Fibroblast of gingiva (primary cell): ENCODE measurements at places on chromosomes 3 and 15.

GRCh38 chr3:10419637-10420232, 85.7 kb downstream of the ATP2B2 start:
- DNase-seq = no peak

GRCh38 chr3:180416111-180416594, 185.8 kb upstream of the TTC14 start:
- no peak for DNase-seq

DNA sequence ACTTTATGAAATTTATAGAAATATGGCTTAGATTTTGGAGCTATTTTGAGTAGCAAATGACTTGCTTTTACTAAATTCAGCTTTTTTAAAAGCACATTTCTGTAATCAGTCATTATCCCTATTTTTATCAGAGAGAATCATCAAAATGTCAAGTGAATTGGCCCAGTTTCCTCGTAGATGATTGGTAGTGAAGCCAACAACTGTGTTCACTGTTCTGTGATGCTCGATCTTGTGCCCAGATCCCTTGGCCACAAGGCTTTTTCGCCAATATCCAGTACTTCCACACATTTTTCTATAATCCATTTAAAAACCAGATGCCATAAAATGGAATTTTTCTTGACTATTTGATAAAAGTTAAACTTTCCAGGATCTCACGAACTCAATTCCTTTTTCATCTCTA, 336.5 kb downstream of the ZNF385D start:
- DNase-seq = no peak

- no peak for DNase-seq
Observed at GRCh38 chr15:82533801-82534200, 6.5 kb downstream of the RPS17 start.

DNA sequence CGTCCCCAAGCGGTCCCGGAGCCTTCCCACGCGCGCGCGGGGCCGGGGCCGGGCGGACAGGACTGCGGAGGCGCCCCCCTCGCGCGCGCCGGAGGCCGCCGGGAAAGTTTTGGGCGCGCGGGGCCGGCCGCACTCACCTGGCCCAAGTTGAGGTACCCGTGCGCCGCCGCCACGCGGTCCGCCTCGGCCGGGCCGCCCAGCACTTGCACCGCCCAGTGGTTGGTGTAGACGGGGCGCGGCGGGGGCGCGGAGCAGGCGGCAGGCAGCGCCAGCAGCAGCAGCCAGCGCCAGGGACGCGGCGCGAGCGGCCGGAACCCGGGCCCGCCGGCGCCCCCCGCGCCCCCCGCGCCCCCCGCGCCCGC, 289 bp downstream of the PCSK6 start:
- DNase-seq = no peak

DNA sequence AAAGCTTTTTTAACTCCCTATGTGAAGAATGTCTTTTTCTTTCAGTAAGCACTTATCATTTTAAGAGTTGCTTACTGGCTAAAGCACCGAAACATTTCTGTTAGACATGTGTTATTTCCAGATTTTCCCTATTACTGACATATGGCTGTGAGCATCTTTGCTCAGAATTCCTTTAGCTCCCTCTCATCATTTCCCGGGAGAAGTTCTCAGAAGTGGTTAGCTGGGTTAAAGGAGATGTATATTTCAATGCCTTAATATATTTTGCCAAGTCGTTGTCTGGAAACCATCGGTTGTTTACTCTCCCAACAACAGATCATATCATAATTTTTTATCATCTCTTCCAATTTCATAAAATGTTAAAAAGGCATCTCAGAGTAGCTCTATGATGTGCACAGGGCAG, 396.5 kb downstream of the OCA2 start:
- DNase-seq = no peak
